Hematopoietic multipotent progenitor cell treated with erythropoietin and hydrocortisone succinate and interleukin-3 and kit ligand, for 8 days (in vitro differentiated cells): ENCODE measurements at places on chromosomes 11 and 22.

DNA sequence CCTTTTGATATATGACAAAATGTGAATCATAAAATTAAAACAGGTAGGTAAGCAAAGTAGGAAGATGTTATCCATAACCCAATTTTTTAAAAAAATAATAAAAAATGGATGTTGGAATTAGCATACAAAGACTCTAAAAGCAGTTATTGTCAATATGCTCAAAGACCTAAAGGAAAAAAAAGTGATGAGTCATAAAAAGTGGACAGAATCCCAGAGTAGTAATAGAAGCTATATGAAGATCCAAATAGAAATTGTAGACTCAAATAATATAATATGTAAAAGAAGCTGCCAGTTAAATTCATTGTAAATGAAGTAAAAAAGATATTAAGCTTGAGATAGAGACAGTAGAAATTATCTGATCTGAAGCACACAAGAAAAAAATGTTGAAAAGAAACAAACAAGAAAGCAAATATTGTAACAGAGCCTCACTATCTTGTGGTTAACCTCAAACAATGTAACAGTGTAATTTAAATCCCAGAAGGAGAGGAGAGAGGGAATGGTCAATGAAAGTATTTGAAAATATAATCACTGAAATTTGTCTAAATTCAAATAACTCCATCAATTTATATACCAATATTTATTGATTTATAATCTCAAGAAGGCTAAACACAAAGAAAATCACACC lies 773.4 kb upstream of the RAG2 start:
- DNase-seq = no peak

- no peak for DNase-seq
Observed at GRCh38 chr11:105811242-105811641, 201.4 kb downstream of the GRIA4 start.

DNA sequence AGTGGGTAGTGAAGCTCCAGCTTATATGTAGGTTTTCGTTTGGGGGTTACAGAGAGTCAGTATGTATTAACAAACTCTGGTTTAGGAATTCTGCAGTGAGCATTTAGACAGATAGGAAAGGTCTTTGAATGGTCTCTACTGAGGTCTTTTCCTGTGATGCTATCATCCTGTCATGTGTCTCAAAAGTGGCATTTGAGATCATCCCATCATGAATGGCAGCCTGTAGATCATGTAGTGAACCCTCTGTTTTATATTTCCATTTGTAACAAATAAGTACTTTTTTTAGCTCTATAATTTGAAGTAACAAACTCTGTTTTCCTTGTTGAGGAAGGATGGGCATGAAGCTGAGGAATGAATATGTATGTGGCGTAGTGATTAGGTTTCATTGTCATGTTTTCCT lies 76.2 kb downstream of the PPP6R3 start:
- no peak for DNase-seq

DNA sequence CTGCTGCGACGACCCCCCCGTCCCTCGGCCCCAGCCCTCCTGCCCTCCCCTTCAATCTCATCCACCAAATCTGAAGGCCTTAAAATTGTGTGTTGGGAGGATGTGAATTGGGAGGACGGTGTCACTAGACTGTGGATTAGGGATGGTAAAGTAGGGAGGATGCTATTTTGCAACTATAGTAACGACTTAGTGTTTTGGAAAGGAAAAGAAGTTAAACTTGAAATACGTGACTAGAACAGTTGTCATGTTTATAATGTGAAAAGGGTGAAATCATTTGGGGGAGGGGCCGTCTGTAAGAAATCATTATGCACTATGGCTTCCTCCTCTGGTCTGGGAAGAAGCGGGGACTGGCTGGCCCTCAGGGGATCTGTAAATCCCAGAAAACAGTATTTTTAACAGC lies 43.4 kb upstream of the NNMT start:
- no peak for DNase-seq

- no peak for DNase-seq
Observed at GRCh38 chr11:72228844-72229231, 4.3 kb downstream of the INPPL1 start.

DNA sequence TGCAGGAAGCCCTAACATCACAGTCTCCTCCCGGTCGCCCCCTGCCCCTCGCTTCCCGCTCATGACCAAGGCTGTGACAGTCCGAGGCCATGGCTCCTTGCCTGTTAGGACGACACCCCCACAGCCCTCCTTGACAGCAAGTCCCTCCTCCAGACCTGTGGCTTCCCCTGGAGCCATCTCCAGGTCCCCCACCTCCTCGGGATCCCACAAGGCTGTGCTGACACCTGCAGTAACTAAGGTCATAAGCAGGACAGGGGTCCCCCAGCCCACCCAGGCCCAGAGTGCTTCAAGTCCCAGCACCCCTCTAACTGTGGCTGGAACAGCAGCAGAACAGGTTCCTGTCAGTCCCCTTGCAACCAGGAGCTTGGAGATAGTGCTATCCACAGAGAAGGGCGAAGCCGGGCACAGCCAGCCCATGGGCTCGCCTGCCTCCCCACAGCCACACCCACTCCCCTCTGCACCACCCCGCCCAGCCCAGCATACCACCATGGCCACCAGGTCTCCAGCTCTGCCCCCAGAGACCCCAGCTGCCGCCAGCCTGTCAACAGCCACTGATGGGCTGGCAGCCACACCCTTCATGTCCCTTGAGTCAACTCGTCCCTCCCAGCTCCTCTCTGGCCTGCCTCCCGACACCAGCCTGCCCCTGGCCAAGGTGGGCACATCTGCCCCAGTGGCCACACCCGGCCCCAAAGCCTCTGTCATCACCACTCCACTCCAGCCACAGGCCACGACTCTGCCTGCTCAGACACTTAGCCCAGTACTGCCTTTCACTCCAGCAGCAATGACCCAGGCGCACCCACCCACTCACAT lies 63.2 kb downstream of the OTOG start:
- DNase-seq = no peak

- DNase-seq = no peak
Observed at GRCh38 chr11:36388071-36388470, 92.0 kb downstream of the PRR5L start.

- DNase-seq = no peak
Observed at GRCh38 chr22:36395055-36395849, 7.5 kb upstream of the MYH9 start.

DNA sequence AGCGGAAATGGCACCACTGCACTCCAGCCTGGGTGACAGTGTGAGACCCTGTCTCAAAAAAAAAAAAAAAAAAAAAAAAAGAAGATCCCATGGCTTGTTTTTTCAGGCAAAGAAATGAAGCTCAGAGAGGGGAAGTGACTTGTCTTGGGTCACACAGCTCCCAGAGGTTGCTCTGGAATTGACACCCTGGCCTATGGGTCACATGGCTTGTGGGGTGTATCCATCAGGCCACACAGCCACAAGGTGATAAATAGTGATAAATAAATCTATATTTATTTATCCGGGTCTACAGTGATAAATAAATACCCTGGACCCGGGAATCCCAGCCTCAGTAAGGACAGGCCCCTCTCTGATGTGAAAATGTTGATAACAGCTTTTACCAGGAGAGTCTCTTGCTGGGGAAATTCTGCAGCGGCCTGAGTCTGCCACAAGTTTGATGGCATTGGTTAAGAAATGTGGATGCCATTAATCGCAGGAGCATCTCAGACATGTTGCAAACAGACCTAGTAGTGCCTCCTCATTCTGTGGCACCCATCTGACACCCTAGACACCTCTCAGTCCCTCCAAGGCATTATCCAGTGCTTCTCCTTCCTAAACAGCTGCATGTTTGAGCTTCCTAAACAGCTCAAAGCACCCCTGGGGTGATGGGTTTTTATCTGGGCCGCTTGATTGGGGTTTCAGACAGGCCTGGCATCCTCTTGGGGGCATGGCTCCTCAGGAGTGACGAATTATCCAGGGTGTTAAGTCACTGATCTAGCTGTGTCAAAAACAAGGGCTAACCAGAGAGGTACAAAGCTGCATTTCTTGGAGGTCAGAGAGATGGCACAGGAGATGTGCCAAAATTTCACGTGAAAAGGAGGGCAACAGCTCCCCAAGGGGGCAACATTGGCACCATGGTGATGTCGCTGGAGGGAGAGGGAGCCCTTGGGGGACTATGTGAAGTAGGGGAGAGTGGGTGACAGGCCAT lies 1.9 kb upstream of the EMID1 start:
- DNase-seq = peak; percentile 91

GRCh38 chr11:32148895-32149294 lies 58.0 kb downstream of the RCN1 start:
- DNase-seq = no peak

DNA sequence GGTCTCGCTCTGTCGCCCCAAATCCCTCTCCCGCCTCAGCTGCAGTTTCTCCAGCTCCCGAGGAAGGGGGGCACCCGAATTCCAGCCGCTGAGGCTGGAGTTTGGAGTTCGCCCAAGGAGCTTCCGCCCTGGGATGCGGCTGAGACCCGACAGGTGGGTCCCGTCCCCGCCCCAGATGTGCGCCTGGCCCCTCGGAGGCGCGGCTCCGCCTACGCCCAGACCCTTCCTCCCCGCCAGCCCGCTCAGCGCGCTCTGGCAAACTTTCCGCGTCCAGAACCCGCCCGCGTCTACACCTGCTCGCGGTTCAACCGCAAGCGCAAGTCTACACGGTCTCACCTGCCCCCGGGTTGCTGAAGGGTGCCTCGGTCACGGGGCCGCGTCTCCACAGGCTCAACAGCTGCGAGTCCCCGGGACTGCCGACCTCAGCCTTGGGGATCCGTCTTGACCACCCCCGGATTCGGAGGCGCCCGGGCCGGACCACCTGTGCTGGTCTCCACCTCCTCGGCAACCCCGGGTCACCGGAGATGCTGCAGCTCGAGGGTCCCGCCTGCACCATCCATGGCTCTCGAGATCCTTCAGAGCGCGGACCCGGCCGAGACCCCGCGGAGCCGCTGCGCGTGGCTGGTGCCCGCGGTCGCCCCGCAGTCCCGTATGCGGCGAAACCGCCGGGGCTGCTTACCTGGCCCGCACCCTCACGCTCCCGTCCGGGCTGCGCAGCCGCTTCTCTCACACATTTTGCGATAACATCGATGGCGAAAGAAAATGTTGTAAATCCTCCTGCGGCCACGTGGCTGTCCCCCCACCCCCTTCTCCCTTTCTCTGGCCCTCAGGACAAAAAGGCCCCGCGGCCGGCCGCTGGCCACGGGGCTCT lies 63.6 kb downstream of the NFAM1 start:
- DNase-seq = no peak

- no peak for DNase-seq
Observed at GRCh38 chr22:33844273-33844672, 76.0 kb downstream of the LARGE1 start.

DNA sequence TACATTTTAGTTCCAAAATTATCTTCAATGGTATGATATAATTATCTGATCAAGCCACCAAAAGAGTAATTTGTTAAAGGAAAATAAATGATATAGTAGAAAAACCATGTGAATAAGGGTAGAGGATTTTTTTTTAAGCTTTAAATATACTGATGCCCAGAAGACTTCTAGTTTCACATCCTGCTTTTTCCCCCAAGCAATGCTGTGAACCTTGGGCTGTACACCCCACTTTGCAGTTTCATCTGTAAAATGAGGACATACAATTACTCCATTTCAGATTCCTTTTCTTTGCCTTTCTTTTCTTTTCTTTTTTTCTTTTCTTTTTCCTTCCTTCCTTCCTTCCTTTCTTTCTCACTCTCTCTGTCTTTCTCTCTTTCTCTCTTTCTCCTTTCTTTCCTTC lies 1125.4 kb downstream of the DLG2 start:
- DNase-seq = no peak

- DNase-seq = peak; percentile 29
Observed at GRCh38 chr22:49305214-49305965, 522.3 kb downstream of the BRD1 start.

GRCh38 chr11:67053896-67054329 lies 2.7 kb upstream of the RHOD start:
- DNase-seq = peak; percentile 50

DNA sequence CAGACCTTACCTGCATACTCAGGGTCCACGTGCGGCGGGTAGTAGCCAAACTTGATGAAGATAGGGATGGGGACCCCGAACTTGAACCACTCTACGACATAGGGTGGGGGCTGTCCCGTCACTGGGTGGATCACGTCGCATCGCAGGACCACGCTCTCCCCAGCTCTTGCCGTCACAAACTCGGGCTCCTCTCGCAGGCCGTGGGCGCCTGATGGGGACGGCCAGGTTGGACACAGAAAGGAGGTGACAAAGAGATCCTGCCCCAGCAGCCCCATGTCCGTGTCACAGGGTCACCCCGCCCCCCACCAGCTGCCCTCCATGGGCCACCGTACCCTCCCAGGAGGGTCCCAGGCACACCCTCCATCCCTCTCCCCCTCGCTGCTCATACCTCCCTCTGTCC lies 10.7 kb downstream of the IGSF9B start:
- DNase-seq = no peak

GRCh38 chr11:8075119-8075726 lies 5.8 kb upstream of the TUB start:
- DNase-seq = no peak

GRCh38 chr11:129937592-129938238 lies 42.3 kb upstream of the NFRKB start:
- no peak for DNase-seq

GRCh38 chr11:1529774-1530173 lies 42.3 kb downstream of the DUSP8 start:
- DNase-seq = no peak

DNA sequence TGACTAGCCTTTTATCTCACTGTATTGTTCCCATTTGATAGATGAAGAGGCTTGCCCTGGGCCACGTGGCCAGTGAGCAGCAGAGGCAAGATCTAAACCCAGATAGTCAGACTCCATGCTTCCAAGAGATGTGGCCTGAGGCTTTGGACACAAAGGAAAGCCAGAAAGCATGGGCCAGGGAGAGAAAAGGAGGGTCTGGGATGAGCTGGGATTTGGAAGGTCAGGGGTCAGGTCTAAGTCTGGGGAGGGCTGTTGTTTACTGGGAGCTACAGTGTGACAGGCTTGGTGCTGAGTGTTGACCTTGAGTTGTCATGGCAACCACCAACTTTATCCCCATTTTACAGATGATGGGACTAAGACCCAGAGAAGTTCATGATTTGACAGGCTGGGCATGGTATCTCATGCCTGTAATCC lies 2.1 kb downstream of the SLC35E4 start:
- DNase-seq = peak; percentile 9

DNA sequence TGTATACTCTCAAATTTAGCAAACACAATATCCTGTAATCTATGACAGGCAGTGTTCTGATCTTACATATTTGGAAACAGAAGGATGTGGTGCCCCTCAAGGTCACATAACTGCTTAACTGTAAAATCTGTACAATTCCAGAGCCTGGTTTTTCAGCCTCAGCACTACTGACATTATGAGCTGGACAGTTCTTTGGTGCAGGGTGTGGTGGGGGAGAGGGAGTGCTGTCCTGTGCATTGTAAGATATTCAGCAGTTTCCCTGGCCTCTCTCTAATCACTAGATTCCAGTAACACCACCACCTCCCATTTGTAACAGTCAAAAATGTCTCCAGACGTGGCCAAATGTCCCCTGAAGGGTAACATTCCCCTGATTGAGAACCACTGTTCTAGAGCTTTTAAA lies 1.8 kb upstream of the OR5B21 start:
- DNase-seq = peak; percentile 53

- DNase-seq = peak; percentile 99
Observed at GRCh38 chr22:36368359-36368983, 19.3 kb downstream of the MYH9 start.
